ENCODE measurements at places on chromosomes 6 and 20. TPM values are rescaled to one million over a fixed set of nuclear protein-coding genes. Genes with fewer than 3 reads are reported as not detected.

- no peak for DNase-seq
Observed at GRCh38 chr6:11593096-11593495, 55.5 kb downstream of the TMEM170B start.

DNA sequence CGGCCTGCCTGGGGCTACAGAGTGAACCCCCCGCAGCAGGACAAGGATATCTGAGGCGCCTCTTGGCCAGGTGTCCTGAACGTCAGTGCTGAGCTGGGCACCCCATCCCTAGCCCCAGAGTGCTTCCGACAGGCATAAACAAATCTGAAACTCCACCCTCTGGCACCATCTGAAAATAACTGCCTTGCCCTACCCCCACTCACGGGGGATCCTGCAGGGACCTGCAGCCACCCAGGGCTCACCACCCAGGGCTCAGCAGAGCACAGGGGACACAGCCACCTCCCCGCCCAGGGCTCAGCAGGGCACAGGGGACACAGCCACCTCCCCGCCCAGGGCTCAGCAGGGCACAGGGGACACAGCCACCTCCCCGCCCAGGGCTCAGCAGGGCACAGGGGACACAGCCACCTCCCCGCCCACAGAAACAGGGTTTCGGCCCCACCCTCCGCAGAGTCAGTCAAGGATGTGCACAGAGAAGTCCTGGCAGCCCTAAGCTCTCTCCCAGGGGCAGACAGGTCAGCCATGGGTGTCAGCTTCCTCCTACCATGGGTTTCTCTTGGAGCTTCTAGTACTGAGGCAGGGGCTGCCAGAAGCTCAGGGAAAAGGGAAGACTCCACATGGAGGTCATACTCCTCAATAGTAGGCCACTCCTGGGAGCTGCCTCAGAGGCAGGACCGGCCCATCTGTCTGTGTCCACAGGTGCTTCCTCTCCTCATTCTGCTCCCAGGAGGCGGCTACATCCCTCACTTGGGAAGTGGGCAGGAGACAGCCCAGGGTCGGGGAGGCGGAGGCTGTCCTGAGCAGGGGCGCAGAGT lies 4.6 kb downstream of the UCKL1 start:
- no peak for DNase-seq

DNA sequence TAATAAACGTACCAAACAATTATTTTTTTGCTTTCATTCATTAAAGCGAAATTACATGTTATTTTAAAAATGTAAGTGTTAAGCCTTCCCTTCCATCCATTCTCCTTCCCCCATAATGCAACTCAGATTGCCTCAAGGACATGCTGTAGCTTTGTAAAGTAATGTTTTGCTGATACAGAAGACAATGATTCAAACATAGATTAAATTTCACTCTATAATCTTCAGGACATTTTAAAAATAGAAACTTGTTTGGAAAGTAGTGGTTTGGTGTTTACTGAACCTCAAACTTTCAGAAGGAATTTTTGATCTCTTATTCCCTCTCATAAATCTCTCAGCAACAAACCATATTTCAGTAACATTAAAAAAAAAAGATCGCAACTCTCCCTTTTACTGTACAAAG lies 350.9 kb upstream of the HSF2 start:
- DNase-seq = no peak

- no peak for DNase-seq
Observed at GRCh38 chr6:119002069-119002468, 67.1 kb upstream of the MCM9 start.

Gene MROH8
- 0.55 TPM for total RNA-seq

Gene SMPDL3A
- total RNA-seq = 1.2 TPM

Gene NKAIN2
- 0.13 TPM for total RNA-seq

Gene OR2H1
- not detected for total RNA-seq

Gene TMC2
- total RNA-seq = not detected

Measured in HT-29 (cell line).